Large intestine (tissue), 12 donors: ENCODE measurements at places on chromosomes 11 and 22.

- H3K4me1 ChIP-seq = no peaks in the 10 kb centered on the region
- H3K27me3 ChIP-seq = peaks cover 27% of the 10 kb centered on the region
- no peak for DNase-seq
Measured at GRCh38 chr11:92967867-92968266, 1.6 kb upstream of the MTNR1B start.

GRCh38 chr22:20562607-20563465 lies 55.4 kb downstream of the MED15 start:
- peaks cover 68% of the 10 kb centered on the region for H3K36me3 ChIP-seq
- no peaks in the 10 kb centered on the region for H3K27me3 ChIP-seq
- no peaks in the 10 kb centered on the region for H3K4me1 ChIP-seq
- H3K27ac ChIP-seq = no peak overlapping the region

GRCh38 chr11:101278286-101278685 lies 148.7 kb upstream of the PGR start:
- no peak overlapping the region for H3K27ac ChIP-seq
- no peaks in the 10 kb centered on the region for H3K4me1 ChIP-seq
- no peaks in the 10 kb centered on the region for H3K27me3 ChIP-seq

- peak overlapping the region; percentile 52 for H3K27ac ChIP-seq
- H3K4me1 ChIP-seq = peaks cover 39% of the 10 kb centered on the region
- H3K27me3 ChIP-seq = no peaks in the 10 kb centered on the region
Measured at GRCh38 chr11:65279741-65280440, 18.1 kb downstream of the POLA2 start.

DNA sequence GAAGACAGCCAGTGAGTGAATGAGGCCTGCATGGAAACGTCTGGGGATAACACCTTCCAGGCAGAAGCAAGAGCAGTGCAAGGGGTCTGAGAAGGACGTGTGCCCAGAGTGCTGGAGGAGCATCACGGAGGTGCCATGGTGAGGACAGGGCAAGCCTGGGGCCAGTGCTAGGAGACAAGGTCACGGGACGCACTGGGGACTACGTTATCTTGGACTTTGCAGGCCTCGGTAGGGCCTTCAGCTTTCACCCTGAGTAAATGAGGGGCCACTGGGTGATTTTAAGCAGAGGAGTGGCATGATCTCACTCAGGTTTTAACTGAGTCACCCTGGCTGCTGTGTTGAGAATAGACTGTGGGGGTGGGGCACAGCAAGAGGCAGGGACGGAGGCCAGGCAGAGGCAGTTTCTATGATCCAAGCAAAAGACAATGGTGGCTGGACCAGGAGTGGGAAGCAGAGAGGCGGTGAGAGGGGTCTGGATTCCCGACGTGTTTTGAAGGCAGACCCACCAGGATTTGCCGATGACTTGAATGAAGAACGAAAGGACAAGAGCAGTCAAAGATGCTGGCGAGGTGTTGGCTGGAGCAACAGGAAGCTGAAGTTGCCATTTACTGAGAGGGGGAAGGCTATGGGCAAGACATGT lies 102.7 kb upstream of the PARVA start:
- peaks cover 7% of the 10 kb centered on the region for H3K4me1 ChIP-seq
- no peaks in the 10 kb centered on the region for H3K36me3 ChIP-seq
- no peak overlapping the region for H3K4me3 ChIP-seq
- H3K27me3 ChIP-seq = no peaks in the 10 kb centered on the region

DNA sequence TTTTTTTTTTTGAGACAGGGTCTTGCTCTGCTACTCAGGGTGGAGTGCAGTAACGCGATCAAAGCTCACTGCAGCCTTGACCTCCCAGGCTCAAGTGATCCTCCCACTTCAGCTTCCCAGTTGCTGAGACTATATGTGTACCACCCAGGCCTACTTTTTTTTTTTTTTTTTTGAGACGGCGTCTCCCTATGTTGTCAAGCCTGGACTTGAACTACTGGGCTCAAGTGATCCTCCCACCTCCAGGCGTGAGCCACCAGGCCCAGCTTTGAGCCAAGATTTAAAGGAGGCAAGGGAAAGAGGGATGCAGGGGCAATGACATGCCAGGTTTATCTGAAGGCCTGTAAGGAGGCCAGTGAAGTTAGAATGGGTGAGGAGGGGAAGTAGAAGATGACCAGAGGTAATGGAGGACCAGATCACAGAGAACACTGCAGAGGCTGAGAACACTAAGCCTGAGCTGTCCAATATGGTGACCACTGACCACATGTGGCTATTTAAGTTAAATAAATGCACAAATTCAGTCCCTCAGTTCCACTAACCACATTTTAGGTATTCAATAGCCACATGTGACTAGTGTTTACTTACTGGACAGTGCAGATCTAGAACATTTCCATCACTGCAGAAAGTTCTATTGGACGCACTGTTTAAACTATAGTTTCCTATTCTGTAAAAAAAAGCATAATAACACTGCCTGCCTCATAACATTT lies 8.1 kb downstream of the DESI1 start:
- H3K27me3 ChIP-seq = no peaks in the 10 kb centered on the region
- H3K4me3 ChIP-seq = no peak overlapping the region
- no peak for DNase-seq
- no peak overlapping the region for H3K27ac ChIP-seq
- peaks cover under 1% of the 10 kb centered on the region for H3K36me3 ChIP-seq
- H3K4me1 ChIP-seq = no peaks in the 10 kb centered on the region

DNA sequence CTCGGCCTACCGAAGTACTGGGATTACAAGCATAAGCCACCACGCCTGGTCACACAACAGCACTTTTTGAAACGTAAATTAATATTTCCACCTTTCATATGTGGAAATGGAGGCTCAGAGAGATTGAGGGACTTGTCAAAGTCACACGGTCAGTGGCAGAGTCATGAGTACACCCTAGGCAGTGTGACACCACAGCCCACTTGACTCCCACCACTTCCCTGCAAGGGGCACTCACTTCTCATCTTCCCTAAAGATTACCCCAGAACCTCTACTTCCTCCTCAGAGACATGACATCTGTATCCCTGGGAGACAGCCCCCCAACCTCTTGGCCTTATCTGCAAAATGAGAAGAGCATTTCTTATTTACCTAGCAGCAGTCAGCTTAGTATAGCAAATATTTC lies 16.5 kb upstream of the MYOD1 start:
- DNase-seq = no peak
- no peak overlapping the region for H3K27ac ChIP-seq
- no peaks in the 10 kb centered on the region for H3K36me3 ChIP-seq

DNA sequence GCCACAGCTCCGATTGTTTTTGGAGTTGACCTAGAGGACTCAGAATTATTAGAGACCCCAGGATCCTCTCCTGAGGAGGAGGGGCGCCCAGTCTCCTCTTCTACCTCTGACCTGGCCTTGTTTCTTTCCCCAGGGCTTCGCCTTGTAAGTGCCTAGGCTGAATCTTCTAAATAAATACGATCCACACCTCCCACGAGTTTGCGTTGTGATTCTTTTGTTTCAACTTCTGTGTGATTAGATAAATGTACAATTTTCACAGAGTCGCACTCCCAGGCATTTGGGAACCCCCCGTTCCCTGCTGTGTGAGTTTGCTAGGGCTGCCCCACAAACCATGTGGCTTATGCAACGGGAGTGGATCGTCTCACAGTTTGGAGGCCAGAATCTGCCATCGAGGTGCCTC lies 1.2 kb downstream of the KRTAP5-8 start:
- H3K4me3 ChIP-seq = no peak overlapping the region
- H3K4me1 ChIP-seq = peaks cover 4% of the 10 kb centered on the region
- DNase-seq = no peak

GRCh38 chr11:3225159-3225758 lies 6.6 kb upstream of the MRGPRG start:
- peaks cover 46% of the 10 kb centered on the region for H3K27me3 ChIP-seq
- no peaks in the 10 kb centered on the region for H3K36me3 ChIP-seq
- H3K4me1 ChIP-seq = no peaks in the 10 kb centered on the region
- no peak overlapping the region for H3K27ac ChIP-seq
- H3K4me3 ChIP-seq = no peak overlapping the region
- no peak for DNase-seq

- H3K27me3 ChIP-seq = peaks cover 6% of the 10 kb centered on the region
- H3K36me3 ChIP-seq = peaks cover 17% of the 10 kb centered on the region
- H3K27ac ChIP-seq = peak overlapping the region; percentile 79
- no peaks in the 10 kb centered on the region for H3K4me1 ChIP-seq
Measured at GRCh38 chr11:113773092-113773415, 438 bp downstream of the ZW10 start.

- peaks cover 9% of the 10 kb centered on the region for H3K27me3 ChIP-seq
- no peak overlapping the region for H3K4me3 ChIP-seq
- H3K36me3 ChIP-seq = no peaks in the 10 kb centered on the region
- peaks cover 2% of the 10 kb centered on the region for H3K4me1 ChIP-seq
Measured at GRCh38 chr11:17653611-17654010, 65.8 kb upstream of the MYOD1 start.

GRCh38 chr11:14949437-14950147 lies 22.6 kb downstream of the CALCA start:
- no peaks in the 10 kb centered on the region for H3K27me3 ChIP-seq
- no peaks in the 10 kb centered on the region for H3K36me3 ChIP-seq
- no peak overlapping the region for H3K4me3 ChIP-seq
- H3K4me1 ChIP-seq = no peaks in the 10 kb centered on the region

DNA sequence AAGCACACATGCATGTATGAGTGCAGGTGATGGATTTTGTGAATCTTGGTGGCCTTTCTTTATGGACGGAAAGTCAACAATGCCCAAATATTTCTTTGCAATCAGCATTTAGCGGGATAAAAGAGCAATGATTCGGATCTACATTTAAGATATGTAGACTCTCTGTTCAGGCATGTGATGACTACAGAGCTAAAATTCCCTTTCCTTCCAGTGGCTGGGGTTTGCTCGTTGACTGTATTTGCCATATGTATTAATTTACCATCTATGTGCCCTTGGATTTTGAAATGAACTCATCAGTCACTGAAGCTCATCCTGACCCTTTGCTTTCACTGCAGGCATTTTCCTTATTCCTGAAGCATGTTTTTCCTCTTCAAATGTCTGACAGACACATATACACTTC lies 13.6 kb downstream of the BLID start:
- no peak overlapping the region for H3K4me3 ChIP-seq
- DNase-seq = no peak
- peaks cover 26% of the 10 kb centered on the region for H3K27me3 ChIP-seq
- H3K36me3 ChIP-seq = no peaks in the 10 kb centered on the region
- H3K4me1 ChIP-seq = no peaks in the 10 kb centered on the region

GRCh38 chr11:13674799-13675509 lies 6.5 kb downstream of the FAR1 start:
- no peak overlapping the region for H3K27ac ChIP-seq
- H3K4me1 ChIP-seq = peaks cover 18% of the 10 kb centered on the region
- H3K27me3 ChIP-seq = no peaks in the 10 kb centered on the region
- DNase-seq = no peak
- no peaks in the 10 kb centered on the region for H3K36me3 ChIP-seq

- peak; percentile 79 for DNase-seq
- H3K27ac ChIP-seq = no peak overlapping the region
- H3K27me3 ChIP-seq = no peaks in the 10 kb centered on the region
- H3K4me1 ChIP-seq = peaks cover 44% of the 10 kb centered on the region
Measured at GRCh38 chr11:2462986-2463765, 18.4 kb downstream of the KCNQ1 start.

DNA sequence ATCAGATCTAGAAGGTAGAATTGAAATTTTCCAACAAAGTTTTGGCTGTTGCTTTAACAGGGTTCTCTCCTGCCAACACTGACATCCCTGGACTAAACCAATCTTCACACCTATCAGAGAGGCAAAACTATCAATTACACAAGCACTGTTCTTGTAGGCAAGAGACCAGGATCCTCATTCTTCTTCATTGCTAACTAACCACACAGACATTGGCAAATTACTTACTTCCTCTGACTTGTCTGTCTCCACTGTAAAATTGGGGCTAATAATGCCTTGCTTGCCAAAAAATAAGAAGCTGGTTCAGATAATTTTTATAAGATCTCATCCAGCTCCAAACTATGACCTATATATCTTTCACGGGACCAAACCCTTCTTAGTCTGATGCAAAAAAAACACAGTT lies 93.8 kb upstream of the DDI1 start:
- no peak overlapping the region for H3K27ac ChIP-seq
- no peak for DNase-seq
- no peak overlapping the region for H3K4me3 ChIP-seq
- no peaks in the 10 kb centered on the region for H3K36me3 ChIP-seq

- no peak overlapping the region for H3K4me3 ChIP-seq
- DNase-seq = peak; percentile 56
- H3K27ac ChIP-seq = no peak overlapping the region
- no peaks in the 10 kb centered on the region for H3K36me3 ChIP-seq
Measured at GRCh38 chr22:37316875-37317371, 34.6 kb downstream of the CYTH4 start.

DNA sequence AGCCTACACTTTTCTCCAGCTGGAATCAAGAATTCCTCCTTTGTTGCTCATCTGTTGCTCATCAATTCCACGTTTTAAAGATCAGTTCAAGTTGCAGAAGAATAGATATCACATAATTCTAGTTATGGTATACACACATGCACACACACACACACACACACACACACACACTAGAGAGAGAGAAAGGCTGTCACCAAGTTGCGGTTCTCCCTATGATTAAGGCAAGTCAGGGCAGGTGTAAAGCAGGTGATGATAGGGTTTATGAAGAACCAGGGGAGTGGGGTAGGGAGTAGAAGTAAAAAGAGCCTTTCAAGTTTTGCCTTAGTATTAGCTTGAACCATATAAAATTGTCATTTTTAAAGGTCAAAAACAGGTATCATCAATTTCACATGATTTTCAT lies 31.7 kb upstream of the TMPRSS4 start:
- H3K4me3 ChIP-seq = no peak overlapping the region
- DNase-seq = no peak
- H3K4me1 ChIP-seq = no peaks in the 10 kb centered on the region
- peaks cover 2% of the 10 kb centered on the region for H3K27me3 ChIP-seq
